Activated effector memory CD4-positive, alpha-beta T cell treated with Interleukin-2 at 50 U/mL for 16 hours (primary cell): ENCODE measurements at places on chromosomes 4 and X.

GRCh38 chr4:2650276-2650675 lies 105.9 kb downstream of the TNIP2 start:
- no peak for DNase-seq

DNA sequence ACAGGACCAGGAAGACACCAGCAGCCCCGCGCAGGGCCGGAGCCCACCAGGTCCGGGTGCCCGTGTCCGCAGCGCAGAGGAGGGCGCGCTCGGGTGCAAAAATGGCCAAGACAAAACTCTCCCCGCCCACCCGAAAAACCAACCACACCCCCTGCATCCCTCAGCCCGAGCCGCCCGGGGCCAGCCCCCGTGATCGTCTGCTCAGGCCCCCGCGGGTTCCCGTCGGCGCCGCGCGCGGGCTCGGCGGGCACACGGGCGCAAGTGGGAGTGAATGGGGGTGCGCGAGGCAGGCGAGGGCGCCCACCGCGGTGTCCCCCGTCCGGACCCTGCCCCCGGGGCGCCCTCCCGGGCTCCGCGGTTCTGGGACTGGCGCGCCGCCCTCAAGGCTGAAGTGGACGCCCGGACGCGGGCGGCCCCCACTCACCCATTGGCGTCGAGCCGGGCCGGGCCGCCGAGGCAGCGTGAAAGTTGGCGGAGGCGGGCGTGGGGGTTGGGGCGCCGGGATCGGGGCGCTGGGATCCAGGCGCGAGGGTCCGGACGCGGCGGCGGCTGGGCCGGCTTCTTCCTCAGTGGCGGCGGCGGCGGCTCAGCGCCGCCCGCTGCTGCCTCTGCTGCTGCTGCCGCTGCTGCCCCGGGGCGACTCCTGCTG lies 393 bp downstream of the SH3KBP1 start:
- no peak for DNase-seq

DNA sequence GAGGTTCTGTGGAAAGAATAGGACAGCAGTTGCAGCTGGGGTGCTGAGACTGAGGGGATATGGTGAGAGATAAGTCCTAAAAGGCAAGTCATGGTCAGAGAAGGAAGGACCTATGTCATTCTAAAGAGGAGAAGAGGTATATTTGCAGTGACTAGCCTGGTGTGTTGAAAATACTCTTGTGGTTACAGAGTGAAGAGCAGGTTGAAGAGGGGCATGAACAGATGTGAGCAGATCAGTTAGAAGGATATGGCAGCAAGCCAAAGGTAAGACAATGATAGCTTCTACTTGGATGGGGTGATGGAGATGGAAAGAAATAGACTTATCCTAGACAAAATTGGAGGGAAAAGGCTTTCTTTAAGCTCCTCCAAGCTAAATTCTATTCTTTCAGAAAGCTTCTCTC lies 469.8 kb upstream of the CPEB2 start:
- no peak for DNase-seq

GRCh38 chr4:1512738-1513660 lies 106.8 kb upstream of the NKX1-1 start:
- peak; percentile 19 for DNase-seq

DNA sequence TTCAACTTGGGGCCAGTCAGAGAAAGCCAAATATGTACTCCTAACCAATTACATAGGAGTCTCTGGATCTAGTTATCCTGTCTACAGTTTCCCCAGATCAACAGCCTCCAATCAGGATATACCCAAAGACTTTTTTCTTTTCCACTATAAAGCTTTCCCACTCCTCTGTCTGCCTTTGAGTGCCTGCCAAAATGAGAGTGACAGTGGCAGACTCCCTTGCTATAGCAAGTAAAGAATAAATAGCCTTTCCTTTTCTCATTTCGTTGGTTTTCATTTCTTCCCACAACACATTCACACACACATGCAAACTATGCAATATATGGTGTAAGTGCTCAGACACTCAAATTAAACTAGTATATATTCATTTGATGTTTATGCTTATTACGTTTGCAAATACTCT lies 302.4 kb upstream of the TACR3 start:
- DNase-seq = no peak

DNA sequence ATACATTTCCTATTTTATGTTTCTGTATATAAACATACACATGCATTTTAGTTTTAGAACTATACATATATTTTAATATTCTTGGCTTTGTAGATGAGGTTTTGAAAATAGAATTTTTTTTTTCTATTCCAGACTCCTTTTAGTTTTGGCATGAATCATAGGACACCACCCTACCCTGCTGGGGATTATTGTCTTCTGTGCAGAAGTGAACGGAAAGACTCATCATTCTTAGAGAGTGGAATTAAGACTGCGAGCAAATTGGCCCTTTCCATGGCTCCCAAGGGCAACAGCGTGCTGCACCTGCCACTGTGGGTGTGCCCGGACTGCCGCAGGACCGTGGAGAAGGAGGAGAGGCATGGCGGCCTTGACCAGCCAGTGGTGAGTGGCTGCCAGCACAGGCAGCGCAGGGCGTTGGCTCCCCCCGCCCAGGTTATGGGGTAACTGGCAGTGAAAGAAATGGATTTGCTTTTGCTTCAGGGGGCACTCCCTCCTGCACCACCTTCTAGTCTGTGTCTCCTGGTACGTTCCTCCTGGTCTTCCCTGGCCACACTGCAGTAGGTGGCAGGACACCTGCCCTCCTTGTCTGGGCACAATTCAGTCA lies 59.6 kb downstream of the FAM193A start:
- no peak for DNase-seq

DNA sequence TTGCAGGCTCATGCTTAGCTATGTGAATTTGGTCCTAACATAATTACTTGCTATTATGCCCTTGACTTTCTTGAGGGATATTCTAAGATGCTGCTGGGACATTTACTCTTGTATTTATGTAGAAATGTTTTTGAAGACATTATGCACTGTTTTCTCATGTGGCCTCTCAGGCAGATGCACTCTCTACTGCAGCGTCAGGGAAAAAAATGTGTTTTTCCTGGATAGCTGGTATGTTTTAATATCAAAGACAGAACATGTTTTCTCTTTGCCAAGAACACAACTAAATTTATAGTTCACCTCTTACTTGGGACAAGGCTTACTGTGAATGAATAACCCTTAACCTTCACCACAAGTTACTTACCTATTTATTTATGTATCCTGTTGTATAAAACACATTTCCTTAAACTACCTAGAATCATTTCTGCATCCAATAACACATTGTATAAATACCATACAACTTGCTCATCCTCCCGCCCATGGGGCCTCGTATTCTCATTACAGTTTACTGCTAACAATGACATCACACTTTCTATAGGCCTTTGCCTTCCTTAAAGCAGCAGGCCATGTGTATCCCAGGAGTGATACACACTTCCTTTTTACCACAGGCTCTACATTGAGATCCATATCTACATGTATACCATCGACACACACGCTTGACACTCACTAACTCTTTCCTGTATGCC lies 178.7 kb downstream of the SLIT2 start:
- DNase-seq = no peak

GRCh38 chr4:101086801-101087586 lies 260.3 kb downstream of the PPP3CA start:
- no peak for DNase-seq

GRCh38 chr4:38857354-38858096 lies 908 bp upstream of the TLR6 start:
- DNase-seq = no peak

GRCh38 chrX:6026429-6026828 lies 202.2 kb downstream of the NLGN4X start:
- DNase-seq = no peak

- no peak for DNase-seq
These were observed 1222.4 kb upstream of the PRKX start for GRCh38 chrX:4935846-4936245.

DNA sequence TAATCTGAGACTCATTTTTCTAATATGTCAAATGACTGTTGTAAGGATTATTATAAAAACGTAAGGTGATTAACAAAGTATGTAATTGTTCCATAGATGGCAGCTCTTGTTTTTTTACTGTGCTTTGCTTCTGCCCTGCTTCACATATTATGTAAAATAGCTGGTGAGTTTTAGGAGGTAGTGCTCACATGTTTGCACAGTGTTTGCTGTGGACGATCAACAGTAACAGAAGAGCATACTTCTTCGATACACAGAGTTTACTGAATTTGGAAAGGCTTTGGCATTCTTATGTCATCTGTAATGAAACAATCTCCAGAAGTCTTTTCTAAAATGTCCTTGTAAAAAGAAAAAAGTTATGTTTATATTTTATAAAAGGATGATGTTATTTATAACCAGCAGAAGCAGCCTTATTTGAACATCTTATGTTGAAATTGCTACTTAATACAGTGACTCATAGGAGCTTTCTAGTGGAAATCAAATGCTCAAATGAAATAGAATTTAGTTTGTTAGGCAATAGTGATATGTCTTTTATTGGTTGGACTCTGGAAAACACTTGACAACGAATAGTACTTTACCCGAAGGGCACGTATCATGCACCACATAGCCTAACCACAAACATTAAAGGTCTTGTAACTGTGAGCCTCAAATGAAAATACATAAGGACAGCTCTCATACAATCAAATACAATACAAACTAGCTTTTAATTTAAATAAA lies 1.9 kb upstream of the MTTP start:
- DNase-seq = no peak

DNA sequence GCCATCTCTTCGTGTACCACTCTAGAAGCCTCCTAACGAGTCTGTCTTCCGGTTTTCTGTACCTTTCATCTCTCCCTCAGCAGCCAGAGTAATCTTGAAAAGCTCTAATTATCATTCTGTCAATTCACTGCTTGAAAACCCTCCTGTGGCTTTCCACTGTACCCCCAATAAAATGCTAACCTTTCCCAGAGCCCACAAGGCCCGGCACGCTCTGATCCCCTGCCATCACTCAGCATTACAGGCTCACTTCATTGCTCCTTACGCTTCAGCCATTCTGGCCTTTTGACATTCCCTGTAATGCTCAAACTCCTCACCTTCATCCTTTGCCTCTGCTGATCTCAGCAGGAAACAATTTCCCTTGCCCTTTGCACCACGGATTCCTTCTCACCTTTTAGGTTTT lies 112.9 kb downstream of the ARHGAP10 start:
- no peak for DNase-seq

DNA sequence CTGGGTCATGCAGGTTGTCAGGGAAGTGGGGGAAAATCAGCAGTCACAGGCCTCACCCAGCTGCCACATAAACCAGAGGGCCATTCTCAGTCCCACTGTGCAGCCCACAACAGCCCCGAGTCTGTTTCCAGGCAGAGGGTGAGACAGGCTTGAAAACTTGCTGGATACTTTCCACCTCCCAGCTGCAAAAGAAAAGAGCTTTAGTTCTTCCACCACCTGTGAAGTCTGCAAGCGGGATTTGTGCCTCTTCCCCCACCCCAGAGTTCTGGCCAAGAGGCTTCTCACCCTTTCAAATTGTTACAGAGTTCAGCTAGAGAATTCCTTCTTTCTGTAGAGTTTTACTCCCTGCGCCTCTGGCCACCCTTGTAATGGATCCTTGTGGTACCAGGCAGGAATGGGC lies 115.5 kb upstream of the ZDHHC15 start:
- DNase-seq = no peak

DNA sequence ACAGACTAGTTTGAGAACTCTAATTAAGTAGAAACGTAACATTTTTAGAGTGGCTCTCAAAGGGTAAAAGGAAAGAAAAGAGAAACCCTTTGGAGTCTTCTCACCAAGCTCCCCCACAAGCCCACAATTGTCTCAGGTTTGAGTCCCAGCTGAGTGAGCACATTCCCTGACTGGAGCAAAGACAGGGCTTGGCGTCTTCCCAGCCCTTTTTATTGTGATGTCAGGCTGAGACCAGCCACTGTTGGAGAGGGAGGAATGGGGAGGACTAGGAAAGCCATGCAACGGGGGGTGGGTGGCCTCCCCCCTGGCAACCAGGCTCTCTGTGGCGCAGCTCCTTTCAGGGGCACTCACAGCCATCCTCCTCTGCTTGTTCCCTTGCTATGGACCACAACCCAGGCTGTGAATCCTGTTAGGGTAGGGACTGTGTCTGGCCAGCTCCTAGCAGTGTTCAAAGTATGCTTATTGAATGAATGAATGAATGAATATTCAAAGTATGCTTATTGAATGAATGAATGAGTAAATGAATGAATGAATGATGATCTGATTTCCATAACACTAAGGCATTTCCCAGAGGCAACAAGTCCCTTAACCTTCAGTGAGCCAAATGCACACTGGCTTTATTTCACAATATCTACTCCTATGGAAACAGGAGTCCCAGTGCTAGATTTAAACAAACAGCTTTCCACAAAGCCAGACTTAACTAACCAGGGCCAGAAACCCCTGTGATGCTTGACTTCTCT lies 413.3 kb downstream of the MID1IP1 start:
- DNase-seq = no peak

DNA sequence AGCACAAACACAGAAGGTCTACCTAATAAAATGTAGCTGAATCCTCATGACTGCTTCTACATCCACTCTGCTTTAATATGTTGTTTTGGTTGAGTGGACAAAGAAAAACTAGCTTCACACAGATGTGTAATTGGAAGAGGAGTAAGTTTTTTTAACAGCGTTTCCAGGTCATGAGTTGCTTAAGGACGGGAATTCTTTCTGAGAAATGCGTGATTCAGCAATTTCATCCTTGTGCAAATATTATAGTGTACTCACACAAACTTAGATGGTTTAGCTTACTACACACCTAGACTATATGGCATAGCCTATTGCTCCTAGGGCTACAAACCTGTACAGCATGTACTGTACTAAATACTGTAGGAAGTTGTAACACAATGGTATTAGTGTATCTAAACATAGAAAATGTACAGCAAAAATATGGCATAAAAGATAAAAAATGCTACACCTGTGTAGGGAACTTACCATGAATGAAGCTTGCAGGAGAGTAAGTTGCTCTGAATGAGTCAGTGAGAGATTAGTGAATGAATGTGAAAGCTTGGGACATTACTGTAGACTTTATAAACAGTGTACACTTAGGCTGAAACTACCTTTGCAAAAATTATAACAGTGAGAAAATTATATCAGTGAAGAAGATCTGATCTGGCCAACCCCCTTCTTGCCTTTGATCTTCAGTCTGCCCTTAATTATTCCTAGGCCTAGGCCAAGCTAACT lies 70.8 kb upstream of the IL15 start:
- DNase-seq = no peak

GRCh38 chr4:88908003-88908402 lies 149.0 kb downstream of the FAM13A start:
- no peak for DNase-seq

- DNase-seq = no peak
These were observed 20.2 kb downstream of the CLIC2 start for GRCh38 chrX:155314260-155314659.

DNA sequence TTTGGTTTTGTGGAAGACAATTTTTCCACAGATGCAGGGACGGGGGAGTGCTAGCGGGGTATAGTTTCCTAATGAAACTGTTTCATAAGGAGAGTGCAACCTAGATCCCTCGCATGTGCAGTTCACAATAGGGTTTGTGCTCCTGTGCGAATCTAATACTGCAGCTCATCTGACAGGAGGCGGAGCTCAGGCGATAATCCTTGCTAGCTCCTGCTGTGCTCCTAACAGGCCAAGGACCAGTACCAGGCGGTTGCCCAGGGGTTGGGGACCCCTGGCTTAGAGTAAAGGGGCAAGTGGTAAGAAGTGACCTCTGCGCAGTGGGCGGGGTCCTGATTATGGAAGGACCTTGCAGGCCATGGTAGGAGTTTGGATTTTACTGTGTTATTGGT lies 3.8 kb downstream of the SCML1 start:
- no peak for DNase-seq
